ENCODE measurements at places on chromosomes 3 and 15. TPM values are rescaled to one million over a fixed set of nuclear protein-coding genes. Genes with fewer than 3 reads are reported as not detected.

The KPNA4 gene
- 43.5 TPM for total RNA-seq

The CP gene
- total RNA-seq, result 47.8 TPM

The ZNF35 gene
- total RNA-seq, result 24.7 TPM

The CELF6 gene
- total RNA-seq, result 23.9 TPM

The LDHAL6B gene
- not detected for total RNA-seq

The FOXL2 gene
- total RNA-seq, result 6.7 TPM

The IGSF11 gene
- total RNA-seq, result 51.5 TPM

The AADACL2 gene
- 1.3 TPM for total RNA-seq

The FAM107A gene
- 18.9 TPM for total RNA-seq

The WDR49 gene
- 1.1 TPM for total RNA-seq

The MYL3 gene
- total RNA-seq, result 11.8 TPM

The SH2D7 gene
- not detected for total RNA-seq

The GUCA1C gene
- total RNA-seq, result 14.0 TPM

The TMC3 gene
- total RNA-seq, result 0.22 TPM

The TBC1D23 gene
- total RNA-seq, result 92.7 TPM

The CILP gene
- 9.2 TPM for total RNA-seq

The IL5RA gene
- 0.44 TPM for total RNA-seq

The PRR20G gene
- total RNA-seq, result not detected

The RLBP1 gene
- total RNA-seq, result 102 TPM

The CDHR4 gene
- not detected for total RNA-seq

The IQCF5 gene
- total RNA-seq, result not detected

The CLSTN2 gene
- 26.9 TPM for total RNA-seq

The TMCO5A gene
- total RNA-seq, result not detected

The ALDH1A2 gene
- total RNA-seq, result 53.7 TPM

The TNK2 gene
- total RNA-seq, result 17.6 TPM

The FAM43A gene
- 22.7 TPM for total RNA-seq

The NR2E3 gene
- 218 TPM for total RNA-seq

The SYNPR gene
- total RNA-seq, result 21.0 TPM

The ATP13A5 gene
- 0.22 TPM for total RNA-seq

The MRAS gene
- total RNA-seq, result 30.2 TPM

The IQCH gene
- total RNA-seq, result 9.3 TPM

The SERINC4 gene
- 3.8 TPM for total RNA-seq

The SNRPA1 gene
- 47.7 TPM for total RNA-seq

The HHATL gene
- total RNA-seq, result 9.6 TPM

The GPR149 gene
- 3.8 TPM for total RNA-seq

The RPS27L gene
- total RNA-seq, result 40.7 TPM

The INTS14 gene
- total RNA-seq, result 47.6 TPM

The A4GNT gene
- total RNA-seq, result 0.33 TPM

The SPRED1 gene
- total RNA-seq, result 48.4 TPM

The TGM4 gene
- not detected for total RNA-seq

Data from camera-type eye (tissue), 1 donor.